ENCODE measurements at places on chromosomes 6 and 20.

DNA sequence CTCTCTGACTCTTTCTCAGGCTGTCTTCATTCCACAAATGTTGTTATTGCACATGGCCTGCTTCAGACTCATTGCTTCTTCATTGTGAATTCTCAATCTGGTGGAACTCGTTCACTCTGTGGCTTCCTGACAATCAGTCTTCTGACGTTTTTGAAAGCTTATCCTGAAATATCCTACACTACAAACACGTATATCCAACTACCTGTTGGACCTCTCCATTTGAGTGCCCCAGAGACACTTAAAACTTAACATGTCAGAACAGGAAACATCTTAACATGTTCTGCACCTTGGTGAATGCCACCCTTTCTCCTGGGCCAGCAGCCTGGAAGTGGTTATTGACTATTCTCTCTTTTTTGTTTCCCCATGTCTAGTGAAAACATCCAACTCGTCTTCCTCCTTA lies 50.8 kb downstream of the AIG1 start:
- no peak for DNase-seq

DNA sequence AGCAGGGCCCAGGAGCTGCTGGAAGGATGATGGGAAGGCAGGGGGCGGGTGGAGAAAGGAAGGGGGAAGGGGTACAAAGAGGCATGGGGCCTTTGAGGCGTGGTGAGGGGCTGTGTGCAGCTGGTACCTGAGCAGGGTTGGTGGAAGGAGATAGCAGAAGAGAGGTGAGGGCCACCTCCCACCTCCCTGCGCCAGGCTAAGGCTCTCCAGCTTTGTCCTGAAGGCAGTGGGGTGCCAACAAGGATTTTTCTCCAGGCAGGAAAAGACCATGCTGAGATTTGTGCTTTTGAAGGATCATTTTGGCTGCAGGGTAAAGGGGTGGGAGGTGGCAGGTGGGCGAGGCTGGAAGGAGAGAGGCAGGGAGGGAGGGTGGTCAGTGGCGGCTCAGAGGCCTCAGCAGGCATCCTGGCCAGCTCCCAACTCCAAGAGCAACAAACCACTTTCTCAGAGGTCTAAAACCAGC lies 40.8 kb downstream of the NOL4L start:
- no peak for DNase-seq

DNA sequence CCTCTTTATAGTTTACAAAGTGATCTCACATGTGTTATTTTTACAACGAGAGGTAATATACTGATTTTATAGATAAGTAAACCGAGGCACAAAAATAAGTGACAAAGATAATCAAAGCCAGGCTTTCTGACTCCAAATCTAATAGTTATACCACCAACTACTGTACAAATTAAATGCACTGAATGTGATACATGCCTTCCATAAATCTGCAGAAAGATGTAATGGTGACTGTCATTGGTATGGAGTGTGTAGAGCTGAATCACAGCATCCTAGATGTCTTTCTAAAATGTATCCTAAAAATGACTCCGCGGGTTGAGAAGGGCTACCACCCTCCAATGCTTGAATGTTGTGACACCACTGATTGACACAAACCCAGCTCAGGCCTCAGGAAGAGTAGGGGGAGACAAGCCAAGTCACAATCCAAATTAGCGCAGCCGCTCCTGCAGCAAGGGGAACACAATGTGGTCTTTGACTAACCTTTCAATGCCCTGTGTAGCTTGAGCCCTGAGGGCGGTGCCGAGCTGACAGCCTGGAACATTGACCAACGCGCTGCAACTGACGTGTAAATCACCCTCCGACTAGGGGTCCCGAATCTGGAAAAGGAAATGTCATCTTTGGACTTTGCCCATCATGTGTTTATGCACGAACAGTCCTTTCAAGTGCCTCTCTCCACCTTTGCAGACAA lies 136.8 kb downstream of the OLIG3 start:
- DNase-seq: no peak

DNA sequence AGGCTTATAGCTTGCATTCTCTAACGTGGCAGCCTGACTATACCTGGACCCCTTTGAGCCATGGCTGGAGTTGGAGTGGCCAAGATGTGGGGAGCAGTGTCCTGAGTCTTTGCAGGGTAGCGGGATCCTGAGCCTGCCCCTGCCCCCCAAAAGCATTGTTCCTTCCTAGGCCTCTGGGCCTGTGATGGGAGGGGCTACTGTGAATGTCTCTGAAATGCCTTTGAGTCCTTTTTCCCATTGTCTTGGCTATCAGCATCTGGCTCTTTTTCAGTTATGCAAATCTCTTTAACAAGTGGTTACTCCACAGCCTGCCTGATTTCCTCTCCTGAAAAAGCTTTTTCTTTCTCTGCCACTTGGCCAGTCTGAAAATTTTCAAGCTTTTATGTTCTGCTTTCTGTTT lies 17.0 kb upstream of the PRL start:
- DNase-seq: no peak

DNA sequence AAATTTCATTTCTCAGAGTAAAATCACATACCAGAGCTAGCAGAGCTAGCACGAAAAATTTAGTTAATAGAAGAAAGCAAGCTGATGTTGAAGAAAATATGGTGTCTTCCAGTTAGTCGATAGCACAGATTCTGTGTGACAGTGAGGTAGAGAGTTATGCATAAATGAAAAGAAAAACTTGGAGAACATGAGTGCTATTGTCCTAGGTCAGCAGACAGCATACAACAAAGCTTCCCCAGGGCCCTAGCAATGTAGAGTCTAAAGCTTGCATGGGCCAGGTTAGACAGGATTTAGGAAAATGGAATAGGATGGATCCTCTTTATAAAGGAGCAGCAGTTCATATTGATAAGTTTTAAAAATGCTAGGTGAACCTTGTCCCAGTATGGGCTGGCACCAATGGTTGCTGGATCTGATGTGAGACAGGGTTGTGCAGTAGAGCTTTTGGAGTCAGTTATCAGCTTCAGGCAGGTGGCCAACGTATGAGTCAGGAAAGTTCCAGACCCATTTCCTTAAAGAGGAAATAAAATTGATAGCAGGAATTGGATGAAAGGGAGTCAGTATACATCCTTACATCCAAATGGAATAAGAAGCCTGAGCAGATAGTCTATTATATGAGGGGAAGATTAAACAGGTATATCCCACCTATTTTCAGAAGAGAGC lies 277.2 kb downstream of the FRK start:
- no peak for DNase-seq

DNA sequence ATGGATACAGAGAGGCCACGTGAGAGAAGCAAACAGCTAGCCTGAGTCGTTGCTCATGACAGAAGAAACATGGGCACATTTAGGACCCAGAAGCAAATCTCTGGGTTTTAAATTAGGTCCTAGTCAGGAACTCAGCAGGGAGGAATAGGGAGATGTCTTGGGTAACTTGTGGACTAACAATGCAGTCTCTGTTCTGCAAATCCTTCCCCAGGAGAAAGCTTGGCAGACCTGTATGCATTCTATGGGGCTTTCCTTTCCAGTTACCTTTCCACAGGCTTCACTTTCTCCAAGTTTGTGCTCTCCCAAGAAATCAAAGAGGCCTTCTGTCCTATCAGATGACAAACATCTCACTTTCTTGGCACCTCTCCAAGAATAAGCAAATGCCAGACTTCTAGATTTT lies 47.2 kb upstream of the PLCB4 start:
- no peak for DNase-seq

DNA sequence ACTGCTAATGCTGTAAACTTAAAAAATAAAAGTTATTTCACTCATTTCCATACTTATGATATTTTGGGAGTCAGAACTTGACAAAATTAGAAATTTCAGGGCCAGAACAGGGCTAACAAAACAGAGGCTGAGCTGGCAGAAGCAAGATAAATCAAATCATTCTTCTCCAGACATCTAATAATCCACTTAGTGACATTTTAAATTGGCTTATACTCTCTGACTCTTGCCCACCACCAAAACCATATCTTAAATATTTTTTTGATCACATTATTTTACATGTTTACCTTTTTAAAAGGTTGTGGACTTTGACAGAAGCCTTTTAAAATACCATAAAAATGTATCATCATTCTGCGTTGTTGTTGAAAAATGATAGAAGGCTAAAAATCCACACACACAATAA lies 116.5 kb downstream of the LMBRD1 start:
- no peak for DNase-seq

DNA sequence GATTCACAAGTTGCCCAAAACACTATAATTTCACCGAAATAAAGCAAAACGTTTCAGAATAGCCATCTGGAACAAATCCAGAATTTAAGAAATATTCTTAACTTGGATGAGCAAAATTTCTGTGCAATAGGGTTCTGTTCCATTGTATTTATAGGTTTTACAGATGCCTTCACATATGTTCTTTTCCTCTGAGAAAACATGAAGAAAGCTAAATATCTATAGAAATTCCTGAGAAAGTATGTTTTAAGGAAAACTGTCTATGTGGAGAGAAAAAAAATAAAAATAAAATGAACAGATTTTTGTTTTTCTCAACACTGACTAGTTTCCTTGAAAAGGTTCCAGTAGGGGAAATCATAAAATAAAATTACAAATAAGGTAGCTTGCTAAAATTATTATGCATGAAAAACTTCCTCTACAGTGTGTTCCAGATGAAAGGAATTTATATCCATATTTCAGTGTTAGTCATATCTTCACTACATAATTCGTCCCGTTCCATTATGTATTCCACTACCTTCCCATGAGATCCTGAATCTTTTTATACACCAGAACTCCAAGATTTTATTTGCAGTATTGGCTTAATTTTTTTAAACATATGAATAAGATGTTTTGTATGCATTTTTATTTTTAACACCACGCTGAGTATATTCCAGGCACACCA lies 42.4 kb upstream of the TMX4 start:
- no peak for DNase-seq

GRCh38 chr6:12490351-12490903 lies 200.3 kb downstream of the EDN1 start:
- DNase-seq: no peak

- no peak for DNase-seq
These were observed 14.6 kb downstream of the SRC start for GRCh38 chr20:37360391-37361115.

DNA sequence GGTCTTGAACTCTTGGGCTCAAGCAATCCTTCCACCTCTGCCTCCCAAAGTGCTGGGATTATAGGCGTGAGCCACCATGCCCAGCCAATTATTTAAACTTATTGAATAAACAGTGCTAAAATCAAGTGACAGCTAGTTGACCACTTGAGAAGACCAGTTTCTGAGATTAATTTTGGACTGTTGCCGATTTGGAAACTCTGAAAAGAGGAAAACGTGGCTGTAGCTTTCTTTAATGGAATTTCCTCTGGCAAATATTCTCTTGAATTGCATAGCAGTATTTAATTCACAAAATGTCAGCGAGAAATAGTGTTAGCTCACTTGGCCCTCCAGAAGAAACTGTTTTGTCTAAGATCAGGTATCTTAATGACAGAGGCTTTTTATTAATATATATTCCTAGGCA lies 754.5 kb downstream of the HDGFL1 start:
- DNase-seq: no peak

GRCh38 chr6:93454533-93454932 lies 35.2 kb upstream of the EPHA7 start:
- DNase-seq: no peak

- DNase-seq: no peak
These were observed 73.0 kb downstream of the SERAC1 start for GRCh38 chr6:158095031-158095430.

DNA sequence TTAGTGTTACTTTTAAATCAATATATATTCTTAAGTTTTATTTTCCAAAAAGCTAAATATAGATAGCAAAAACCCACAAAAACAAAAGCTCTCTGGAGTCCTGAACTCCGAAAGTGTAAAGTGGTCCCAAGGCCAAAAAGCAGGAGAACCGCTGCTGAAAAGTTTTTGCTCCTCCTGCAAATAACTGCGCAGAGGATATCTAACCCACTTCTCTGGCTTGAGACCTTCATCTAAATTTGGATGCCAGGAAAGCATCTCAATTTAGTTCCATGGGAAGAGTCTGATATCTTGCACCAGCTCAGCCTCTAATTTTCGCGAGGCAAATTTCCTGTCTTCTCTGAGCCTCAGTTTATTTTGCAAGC lies 523 bp downstream of the MRPS10 start:
- no peak for DNase-seq

GRCh38 chr6:37004044-37004980 lies 1.1 kb upstream of the FGD2 start:
- DNase-seq: peak; percentile 30

DNA sequence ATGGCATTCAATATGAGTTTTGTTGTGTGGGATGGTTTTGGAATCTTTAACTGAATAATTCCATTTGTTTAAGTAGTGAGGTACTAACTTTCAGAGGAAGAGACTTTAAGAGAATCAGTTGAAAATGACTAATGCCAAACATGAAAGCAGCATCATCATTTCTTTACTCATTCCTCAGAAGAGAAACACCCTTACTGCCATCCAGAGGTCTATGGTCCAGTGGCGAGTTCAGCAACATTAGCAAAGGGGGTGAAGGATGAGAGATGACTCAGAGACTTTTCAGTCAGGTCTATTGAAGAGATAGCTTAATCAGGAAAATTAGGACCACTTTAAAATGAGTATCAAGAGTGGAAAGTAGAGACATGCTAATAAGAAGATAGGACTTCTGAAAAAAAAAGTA lies 118.8 kb downstream of the COL19A1 start:
- DNase-seq: no peak

DNA sequence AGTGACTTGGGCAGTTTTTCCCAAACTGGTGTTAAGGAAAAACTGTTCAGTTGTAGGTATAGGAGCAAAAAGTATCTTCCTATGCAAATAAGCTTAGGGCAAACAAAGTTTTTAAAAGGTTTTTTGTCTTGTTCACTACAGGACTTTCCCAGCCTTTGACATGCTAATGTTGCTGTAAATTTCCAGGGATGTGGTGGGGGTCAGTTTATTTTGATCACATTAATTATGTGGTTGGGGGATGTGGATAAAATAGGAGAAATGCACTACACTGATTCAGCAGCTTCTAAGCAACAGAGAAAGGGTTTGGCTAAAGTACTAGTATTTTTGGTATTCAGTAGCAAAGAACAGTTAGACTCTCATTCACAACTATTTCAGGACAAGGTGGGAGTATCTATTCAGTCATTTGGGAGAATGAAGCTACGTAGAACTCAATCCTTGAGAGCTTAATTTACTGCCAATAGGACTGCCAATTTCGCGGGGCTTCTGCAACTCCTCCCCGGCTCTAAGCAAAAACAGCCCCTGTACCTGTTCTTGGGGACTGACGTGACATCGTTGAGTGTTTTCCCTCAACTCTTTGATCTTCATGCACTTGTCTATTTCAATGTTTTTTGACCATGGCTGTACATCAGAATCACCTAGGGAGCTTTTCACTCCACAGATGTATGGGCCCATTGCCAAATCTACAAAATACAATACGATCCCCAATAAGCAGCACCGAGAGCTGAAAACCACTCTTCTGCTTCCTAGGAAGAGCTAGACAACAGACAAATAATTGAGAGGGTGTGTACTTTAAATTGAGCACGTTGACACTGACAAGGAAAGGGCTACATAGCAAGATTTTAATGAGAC lies 94.8 kb upstream of the NHSL1 start:
- DNase-seq: no peak

- DNase-seq: no peak
These were observed 5.2 kb downstream of the EBF4 start for GRCh38 chr20:2697768-2698167.

GRCh38 chr6:144920391-144920961 lies 635.3 kb downstream of the UTRN start:
- DNase-seq: no peak
